ENCODE measurements at places on chromosomes 6 and 20.

DNA sequence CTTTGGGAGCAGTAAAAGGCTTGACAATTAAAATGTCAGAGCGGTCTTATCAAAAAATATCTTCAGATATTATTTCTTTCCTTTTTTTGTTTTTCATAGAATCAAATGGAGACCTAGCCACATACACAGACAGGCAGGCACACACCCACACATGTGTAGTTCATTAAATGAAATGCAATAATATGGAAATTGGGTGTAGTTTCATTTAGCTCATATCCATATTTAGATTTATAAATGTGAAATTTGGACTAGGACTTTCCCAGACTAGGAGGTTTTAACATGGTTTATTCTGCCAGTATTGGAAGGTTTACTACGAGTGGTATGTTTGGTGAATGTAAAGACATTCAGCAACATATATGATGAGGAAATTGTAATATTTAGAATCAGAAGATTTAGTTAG, 277.7 kb upstream of the NT5E start:
- no peak for DNase-seq

- DNase-seq: no peak
These were observed 57.8 kb downstream of the SSR1 start for GRCh38 chr6:7254980-7255835.

GRCh38 chr6:13438126-13438525, 49.3 kb downstream of the GFOD1 start:
- no peak for DNase-seq

DNA sequence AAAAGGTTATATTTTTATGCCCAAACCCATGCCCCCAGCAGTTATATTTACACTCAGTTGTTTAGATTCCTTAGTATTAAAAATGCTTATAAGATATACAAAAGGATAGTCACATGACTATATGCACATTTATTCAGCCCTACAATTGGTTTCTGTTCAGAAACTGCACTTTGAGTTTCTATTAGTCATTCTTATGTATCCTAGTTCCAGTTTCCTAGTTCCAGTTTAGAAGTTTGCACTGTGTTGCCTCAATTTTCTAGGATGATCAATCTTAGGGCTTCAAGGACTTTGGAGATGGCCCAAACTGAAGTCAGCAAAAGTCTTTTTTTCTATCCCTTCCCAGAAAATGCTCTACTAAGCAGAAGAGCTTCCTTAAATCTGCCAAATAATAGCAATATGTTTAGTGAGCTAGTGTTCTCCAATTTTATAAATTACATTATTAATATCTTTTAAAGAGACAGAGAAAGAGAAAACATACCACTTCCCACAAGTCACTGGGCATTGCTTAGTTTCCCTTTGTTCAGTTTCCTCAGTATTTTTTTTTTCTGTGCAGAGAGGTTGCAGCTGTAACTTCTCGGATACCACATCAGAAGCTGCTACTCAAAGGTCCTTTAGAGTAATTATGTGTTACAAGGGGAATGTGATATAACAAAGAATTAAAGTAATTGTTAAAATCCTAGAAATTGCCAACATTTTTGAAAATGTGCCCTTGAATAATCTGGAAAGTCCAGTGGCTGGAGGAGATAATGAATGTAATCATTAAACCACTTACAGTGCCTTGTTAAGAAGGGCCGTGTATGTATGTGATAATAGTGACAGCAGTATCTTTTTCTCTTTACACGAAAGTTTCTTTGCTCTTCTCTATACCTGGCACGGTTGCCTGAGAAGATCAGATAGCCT, 138.8 kb downstream of the KHDRBS2 start:
- no peak for DNase-seq

- DNase-seq: no peak
These were observed 22.4 kb upstream of the CALHM6 start for GRCh38 chr6:116438590-116439448.

- no peak for DNase-seq
These were observed 373.7 kb downstream of the DOK5 start for GRCh38 chr20:54848984-54849538.

- DNase-seq: no peak
These were observed 456.9 kb upstream of the JAG1 start for GRCh38 chr20:11130554-11131166.

DNA sequence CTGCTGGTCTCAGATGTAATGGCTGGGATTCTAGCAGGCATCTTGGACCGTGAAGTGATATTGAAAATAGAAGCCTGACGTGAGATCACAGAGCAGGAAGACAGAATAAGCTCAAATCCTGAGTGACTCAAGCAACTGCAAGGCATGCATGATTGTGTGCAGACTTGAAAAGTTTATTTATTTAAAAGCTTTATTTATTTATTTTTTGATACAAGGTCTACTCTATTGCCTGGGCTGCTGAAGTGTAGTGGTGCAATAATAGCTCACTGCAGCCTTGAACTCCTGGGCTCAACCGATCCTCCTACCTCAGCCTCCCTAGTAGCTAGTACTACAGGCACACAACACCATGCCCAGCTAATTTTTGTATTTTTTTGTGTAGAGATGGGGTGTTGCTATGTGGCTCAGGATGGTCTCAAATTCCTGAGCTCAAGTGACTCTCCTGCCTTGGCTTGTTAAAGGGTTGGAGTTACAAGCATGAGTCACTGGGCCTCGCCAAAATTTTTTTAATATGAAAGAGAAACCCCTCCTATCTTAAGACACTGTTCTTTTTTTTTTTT, 40.1 kb upstream of the RNF144B start:
- DNase-seq: no peak

DNA sequence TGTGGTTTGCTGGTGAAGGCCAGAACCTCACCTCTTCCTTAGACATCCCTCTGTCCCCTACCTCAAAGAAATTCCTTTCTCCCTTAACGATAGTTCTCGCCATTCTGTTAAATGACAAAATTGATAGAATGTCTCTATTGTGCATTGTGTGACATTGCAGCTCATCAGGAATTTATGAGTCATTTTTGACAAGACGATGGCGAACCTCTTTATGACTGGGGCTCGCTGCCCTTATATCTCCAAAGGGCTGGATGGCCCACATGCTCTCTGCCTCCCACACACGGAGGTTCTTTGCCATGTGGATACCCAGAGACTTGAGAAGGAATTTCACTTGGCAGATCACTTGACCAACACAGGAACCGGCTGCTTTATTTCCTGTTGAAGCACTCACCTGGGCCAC, 66.8 kb upstream of the RPS6KA2 start:
- DNase-seq: no peak

GRCh38 chr20:58236612-58237317, 8.3 kb upstream of the ANKRD60 start:
- peak; percentile 81 for DNase-seq

DNA sequence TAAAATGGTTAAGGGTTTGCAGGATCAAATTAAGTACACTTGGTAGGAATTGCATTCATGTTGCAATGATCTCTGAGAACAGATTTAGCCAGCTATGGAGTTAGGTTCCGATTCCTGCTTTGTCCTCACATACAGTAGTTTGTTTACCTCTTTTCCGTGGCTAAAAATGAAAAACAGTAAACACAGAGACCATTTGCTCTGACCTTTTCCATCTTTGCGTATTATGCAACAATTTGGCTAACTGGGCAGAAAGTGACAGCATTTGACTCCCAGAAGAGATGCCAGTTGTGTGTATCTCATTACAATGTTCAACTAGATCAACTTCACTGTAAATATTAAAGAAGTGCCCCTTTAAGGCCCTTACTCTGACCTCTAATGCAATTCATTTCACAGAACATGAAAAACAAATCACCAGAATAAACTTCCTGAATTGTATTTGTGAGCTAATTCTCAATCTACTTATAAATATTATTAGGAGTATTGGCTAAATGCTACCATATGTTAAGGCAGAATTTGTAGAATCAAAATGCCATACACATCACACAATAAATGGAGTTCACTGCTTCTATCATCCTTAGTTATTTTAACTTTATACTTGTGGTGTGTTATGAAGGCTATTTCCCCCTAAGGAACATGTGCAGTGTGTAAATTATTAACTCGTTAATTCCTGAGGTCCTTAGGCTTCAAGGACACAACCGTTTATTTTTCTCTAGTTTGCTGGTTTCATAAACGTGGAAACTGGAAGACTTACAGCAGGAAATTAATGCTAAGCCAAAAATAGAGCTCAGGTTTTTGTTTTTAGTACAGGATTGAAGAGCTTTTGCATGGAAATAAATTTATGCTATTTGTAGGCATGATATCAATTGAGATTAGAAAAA, 380.7 kb upstream of the CITED2 start:
- no peak for DNase-seq

DNA sequence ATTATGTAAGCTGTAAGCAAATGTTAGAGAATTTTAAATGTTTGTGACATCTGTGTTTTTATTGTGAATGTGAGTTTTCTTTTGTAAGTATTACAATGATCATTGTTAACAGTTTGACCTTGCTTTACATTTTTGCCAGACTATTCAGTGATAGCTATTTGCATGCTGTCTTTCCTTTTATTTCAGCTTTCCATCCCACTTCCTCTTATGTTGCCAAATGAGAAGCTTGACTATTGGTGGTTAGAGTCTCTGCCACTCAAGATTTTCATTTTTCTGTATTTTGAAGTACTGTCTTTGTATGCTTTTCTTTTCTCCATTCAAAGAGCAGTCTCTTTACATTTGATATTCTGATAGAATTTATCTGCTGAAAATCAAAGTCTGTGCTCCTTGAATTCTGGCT, 104.1 kb downstream of the PRIM2 start:
- no peak for DNase-seq

GRCh38 chr6:155448668-155449449, 6.8 kb downstream of the NOX3 start:
- DNase-seq: no peak

- no peak for DNase-seq
These were observed 150.7 kb downstream of the DLL1 start for GRCh38 chr6:170140129-170140528.

DNA sequence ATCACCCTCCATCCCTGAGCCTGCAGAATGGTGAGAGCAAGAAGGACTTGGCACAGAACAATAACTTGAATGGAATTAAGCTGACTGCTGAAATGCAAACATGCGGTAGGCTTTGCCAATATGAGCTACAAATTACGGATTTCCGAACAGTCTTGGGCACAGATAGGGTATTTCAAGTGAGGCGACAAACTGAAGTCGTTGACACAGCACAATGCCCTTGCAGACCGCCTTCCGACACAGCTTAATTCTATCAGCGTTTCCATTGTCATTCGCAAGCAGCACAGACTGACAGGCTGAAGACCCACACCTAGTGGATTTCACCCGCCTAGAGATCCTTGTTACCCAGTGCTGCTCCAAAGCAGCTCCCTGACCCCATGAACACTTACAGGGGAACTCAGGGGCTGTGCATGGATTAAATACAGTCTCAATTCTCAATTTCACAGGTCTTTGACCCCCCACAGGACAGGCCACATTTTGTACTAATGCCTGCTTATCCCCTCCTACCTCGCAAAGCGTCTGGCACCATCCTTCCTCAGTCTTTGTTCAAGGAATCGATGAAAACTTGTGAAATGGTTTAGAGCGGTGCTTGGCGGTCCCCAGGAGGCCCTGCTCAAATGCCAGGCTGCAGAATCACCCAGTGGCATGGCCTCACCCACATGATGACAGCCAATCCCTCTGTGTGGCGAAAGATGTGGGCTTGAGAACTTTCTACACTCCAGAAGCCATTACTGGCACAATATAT, 34.6 kb downstream of the RAMACL start:
- DNase-seq: no peak

DNA sequence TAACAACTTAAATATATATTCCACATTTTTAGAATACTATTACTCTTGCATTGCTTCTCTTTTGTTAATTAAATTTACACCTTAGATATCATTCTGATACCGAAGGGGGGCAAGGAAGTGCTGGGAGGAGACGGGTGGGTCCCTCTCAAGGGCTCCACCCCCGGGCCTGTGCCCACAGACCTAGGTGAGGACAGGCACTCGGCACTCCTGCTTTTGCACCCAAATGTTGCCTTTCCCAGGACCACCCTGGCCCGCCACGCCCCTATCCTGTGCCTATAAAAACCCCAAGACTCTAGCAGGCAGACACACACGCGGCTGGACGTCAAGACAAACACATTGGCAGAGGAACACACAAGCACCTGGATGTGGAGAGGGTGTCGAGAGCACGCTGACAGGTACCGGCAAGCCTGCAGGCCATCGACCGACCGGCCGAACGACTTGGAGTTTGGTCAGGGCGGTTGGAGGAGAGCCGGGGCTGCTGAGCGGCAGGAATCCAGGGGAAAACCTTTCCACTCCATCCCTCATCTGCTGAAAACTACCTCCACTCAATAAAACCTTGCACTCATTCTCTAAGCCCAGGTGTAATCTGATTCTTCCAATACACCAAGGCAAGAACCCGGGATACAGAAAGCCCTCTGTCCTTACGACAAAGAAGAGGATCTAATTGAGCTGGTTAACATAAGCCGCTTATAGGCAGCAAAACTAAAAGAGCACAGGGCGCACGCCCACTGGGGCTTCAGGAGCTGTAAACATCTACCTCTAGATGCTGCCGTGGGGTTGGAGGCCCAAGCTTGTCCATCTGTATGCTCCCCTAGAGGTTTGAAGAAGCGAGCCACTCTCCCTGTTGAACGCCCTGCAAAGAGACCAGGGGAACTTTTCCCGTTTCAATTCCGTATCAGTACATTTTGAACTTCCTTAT, 197.4 kb upstream of the PRSS16 start:
- DNase-seq: no peak

DNA sequence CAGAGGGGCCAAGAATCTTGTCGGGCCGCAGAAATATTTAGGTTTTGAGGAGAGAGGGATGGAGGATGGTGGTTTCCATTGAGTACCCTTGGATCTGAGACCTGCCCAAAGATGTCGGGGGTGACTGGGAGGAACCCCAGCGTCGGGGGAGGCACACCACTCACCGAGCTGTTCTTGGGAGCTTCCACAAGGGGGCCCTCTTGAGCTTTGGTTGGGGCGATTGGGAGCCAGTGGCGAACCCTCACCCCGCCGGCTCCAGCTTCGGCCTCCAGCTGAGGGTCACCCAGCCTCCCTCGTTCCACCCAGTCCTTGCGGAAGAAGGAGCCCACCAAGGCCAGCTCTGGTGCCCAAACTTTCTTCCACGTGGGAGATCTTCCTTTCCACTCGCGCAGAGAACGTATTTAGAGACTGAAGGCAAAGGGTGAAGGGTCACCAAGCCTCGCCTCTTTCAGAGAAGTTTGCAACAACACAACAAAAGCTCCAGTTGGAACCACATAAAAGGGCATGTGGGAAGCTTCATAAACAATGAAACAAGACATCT, 33.6 kb downstream of the APCDD1L start:
- peak; percentile 97 for DNase-seq

GRCh38 chr6:165645919-165646318, 17.1 kb downstream of the PDE10A start:
- no peak for DNase-seq

- no peak for DNase-seq
These were observed 53.7 kb downstream of the UST start for GRCh38 chr6:148800536-148800935.
